ENCODE measurements at places on chromosomes 2 and 18. TPM values are rescaled to one million over a fixed set of nuclear protein-coding genes. Genes with fewer than 3 reads are reported as not detected.

DNA sequence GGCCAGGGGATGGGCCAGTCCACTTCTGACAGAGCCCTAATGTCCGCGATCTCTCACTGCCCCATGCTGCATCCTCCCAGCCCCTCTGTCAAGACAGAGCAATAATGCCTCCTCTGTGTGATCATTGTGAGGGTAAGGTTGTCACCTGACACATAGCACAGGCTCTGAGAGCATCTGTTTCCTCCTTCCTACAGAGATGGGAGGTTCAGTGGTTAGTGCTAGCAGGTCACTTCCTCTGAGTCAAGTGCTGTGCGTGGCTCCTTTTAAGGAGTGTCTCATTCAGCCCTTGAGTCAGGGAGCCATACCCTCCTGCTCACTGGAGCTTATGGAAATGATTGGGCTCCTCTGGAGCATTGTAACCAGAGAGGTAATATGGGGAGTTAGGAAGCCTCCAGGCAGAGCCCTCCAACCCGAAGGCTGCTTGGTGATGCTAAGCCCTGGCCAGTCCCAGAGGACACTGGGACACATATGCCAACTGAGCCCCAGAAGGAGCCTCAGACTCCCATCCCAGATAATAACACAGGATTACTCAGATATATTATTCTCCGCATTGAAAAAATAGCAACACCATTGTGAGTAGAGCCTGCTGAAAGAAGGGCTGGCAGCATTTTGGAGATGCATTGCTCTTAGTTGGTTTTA, 189.0 kb downstream of the GALNT1 start:
- no peak for DNase-seq

Gene TMEM87B
- total RNA-seq = 21.5 TPM

- no peak for DNase-seq
These were observed 202.4 kb downstream of the KLHL29 start for GRCh38 chr2:23587341-23587880.

GRCh38 chr2:44321360-44321759, 39.9 kb downstream of the PREPL start:
- DNase-seq = no peak

DNA sequence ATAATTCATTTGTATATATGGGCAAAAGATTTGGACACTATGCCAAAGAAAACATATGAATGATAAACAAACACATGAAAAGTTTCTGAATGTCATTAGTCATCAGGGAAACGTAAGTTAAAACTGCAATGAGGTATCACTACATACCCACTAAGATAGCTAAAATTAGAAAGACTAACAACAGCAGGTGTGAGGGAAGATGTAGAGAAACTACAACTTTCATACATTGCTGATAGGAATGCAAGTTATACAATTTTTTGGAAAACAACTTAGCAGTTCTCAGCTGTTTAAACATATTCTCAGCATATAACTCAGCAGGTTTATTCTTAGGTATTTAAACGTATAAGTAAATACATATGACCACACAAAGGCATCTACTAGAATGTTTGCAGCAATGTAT, 563.5 kb upstream of the KLHL29 start:
- DNase-seq = no peak

All from prostate gland (tissue), 2 donors.